ENCODE measurements at places on chromosomes 6 and 20.
A peak's percentile ranks its signal among the peaks of the same experiment; 100 is the strongest.

DNA sequence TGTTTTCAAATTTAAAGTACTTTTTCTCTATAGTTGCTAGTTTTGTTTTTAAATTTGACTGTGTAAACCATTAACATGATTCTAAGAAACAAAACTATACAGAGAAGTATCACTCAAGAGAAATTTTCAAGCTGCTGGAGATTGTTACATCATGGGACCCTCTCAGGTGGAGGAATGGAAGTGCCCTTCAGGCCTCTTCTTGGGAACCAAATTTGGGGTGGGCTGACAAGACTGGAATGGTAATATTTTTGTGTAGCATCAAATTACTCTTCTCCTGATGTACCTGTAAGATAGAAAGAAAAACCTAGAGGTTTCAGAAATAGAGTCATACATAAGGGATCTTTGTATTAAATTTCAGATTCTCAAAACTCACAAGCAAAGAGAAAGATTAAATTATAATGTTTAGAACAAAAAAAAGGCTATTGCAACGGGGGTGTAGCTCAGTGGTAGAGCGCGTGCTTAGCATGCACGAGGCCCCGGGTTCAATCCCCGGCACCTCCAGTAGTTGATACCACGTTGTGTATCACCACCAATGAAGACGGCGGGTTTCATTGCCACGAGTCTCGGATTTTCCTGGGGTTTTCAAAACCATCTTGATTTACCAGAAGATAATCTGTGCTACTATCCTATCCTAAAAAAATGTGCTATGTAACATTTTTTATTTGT, 193.7 kb downstream of the GPX5 start:
- no peak for DNase-seq

DNA sequence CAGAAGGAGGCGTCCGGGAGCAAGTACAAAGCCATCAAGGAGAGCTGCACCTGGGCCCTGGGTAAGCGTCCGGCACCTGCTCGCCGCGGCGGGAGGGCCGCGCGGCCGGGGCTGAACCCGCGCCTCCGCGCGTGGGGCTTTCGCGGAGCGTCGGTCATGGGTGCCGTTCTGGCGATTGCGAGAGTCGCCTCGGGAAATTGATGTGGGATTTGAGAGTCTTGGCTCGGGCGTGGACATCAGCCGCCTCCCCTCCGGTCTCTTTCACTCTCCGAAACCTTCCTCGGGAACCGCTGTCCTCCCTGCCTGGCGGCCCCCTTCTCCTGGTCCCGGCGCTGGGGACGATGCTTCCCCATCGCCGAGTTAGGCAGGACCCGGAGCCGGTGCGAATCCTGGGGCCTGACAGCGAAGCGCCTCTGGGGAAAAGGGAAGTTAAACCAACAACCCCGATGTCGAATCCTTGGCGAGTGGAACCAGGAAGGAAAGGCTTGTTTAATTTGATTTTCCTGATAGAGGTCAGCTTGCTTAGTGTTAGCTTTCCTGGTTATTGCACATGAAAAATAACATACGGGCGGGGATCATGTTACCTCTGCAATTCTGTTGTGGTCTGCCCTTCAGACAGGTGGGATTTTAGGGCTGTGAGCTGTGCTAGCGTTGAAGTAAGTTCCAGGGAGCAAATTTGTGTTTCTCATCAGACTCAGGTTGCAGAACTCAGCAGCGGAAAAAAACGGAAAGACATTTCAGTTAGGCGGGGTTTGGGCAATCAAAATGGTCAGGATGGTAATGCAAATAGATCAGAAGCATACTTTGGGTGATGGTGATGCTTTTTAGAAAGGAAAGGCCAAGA, 594 bp downstream of the ARFGEF3 start:
- peak; percentile 16 for DNase-seq

- DNase-seq, result no peak
Observed at GRCh38 chr20:1274485-1275311, 8.6 kb downstream of the SNPH start.

DNA sequence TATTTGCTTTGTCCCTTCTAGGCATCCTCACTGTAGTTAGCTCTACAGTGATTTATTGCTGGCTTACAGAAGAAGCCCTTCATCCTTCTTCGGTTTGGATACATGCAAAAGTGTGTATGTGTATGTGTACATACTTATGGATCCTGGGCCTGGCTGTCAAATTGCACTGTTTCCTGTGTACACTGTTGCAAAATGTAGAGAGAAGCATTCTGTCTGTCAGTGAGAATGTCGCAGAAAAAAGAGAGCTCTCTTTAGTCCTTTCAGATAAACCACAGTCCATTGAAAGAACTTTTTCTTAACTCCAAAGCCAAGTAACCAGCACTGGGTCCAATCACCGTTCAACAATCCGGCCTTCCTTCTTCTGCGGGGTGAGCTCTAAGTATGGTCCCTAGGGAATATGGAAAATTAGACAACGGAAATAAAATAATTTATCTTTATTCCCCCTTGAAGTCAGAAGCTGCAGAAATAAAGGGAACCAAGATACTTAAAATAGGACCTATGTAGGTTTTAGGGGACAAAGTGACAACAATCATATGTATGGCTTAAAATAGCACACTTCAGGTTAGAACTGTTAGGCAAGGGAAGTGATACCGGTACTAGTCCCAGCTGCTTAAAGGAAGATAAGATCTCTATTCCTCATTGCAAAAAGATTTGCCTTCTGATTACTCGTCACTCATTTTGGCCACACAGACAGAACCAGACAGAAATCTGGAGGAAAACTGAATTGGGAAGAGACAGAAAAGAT, 107.0 kb downstream of the CD83 start:
- DNase-seq, result no peak

DNA sequence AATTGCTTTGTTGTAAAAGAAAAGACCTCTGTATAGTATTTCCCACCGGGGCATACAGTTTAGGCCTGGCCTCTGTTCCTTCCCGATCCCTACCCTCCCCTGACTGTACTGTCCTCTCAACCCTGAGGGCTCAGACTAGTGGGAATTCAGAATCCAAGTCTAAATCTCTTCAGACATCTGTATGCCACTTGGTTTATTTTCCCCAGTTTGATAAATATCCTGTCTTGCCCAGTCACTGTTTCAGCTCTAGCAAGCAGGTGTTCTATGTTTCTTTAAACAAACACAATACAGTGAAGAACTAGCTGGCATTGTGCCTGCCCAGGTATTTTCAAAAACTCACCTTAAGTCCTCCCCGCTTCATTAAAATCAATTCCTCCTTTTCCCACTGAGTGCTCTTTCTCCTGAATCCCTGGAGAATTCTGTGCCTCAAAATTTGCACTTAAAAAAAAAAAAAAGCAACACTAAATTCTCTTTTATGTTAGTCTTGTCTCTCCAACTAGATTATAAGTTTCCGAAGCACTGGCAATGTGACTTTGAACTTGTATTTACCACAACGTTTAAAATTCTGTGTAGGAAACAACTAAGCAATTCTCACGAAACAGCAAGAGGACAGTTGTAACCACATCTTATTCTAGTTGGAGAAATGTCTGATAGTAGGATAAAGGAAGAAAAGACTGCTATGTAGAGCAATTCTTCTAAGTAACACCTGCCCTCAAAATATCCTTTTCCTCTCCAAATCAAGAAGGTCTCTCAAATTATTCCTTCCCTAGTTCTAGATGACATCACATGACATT, 112.0 kb upstream of the CARMIL1 start:
- no peak for DNase-seq

- DNase-seq, result no peak
Observed at GRCh38 chr6:75098709-75099108, 107.1 kb downstream of the COL12A1 start.

GRCh38 chr6:151320140-151320539, 71.2 kb downstream of the ZBTB2 start:
- no peak for DNase-seq

DNA sequence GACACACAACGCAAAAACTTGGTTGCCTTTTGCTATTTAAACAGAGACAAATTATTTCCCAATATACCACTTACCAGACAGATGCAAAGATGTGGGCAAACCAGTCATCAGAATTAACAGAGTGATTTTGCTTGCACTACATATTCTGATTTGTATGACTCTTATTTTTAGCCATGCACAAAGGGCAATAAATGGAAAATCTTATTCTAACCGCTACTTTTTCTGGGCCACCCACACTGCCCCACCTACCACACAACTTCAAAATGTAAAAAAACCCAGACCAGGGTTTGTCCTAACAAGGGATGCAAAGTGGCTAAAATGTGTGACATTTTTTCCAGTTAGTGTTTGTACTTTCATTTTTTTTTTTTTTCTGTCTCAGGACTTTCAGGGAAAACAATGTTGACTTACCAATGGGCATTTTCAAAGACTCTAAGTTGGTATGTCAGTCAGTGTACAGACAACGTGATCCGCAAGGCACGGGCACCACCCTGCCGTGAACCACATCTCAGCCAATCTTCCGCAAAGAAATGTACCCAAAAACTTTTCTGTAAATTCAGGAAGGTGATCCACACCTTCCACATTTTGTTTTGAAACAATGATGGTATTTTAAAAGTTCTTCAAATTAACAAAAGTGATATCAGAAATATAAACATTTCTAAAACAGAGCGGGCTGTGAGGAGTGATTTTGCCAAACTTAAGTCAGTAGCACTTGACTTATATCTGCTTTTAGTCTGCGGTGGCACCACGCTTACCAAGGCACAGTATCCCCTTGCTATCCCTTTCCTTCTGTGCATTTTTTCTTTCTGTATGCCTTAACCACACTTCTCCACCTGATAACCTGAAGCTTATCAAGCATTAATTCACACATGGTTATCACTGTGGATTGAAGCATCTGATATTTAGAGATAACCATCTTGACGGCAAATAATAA, 185.6 kb downstream of the GJA10 start:
- DNase-seq, result no peak

- no peak for DNase-seq
Observed at GRCh38 chr20:18856873-18857272, 43.3 kb downstream of the SCP2D1 start.

- DNase-seq, result no peak
Observed at GRCh38 chr20:41786158-41786557, 168.0 kb upstream of the CHD6 start.

DNA sequence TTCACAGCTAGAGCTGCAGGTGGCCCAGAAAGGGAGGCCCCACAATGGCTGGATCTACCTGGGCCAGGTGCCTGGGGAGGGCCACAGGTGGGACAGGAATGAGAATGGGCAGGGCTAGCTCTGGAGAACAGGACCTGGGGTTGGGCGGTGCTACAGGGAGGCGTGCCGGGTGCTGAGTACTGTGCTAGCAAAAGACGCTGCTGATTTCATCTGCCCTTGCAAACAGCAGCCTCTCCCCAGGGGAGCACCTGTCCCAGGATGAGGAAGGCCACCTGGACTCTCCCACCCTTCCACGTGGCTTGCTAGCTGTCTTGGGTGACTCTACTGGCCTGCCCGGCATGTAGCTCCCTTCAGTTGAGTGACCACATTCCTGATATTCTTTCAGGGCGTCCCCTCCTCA, 6.6 kb upstream of the YTHDF1 start:
- DNase-seq, result no peak

GRCh38 chr20:9223296-9223695, 154.4 kb downstream of the PLCB4 start:
- no peak for DNase-seq

DNA sequence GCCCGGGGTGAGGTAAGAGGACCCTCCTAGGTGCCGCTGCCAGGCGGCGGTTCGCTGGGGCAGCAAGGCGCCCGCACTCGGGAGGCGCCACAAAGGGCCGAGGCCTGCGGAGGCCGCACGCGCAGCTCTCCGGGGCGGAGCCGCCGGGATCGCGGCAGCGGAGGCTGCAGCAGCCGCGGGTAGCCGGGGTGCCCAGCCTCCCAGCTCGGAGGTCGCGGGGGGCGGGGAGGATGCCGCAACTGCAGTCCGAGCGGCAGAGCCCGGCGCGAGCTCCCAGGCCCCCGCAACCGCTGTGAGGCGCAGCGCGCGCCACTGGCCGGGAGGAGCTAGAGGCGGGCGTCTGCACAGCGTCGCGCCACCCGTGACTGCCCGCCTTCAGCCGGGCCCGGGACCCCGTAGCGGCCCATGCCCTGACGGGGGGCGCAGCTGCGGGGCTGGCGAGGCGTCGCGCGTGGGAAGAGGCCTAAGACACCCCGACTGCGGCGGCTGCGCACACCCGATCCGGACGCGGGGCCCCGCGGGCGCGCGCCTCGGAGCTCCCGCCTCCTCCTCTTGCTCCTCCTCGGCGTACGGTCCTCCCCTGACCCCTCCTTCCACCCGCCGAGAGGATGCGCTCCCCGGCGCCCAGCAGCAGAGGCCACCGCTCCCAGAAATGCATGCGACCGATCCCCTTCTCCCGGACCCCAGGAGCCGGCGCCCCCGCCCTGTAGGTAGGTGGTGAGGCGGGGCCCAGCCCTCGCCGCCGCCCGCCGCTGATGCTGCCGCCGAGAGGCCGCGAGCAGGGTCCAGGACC, at the start of gene NCOA7:
NCOA7 (plus strand) TSS at position 603 of the 793 bp plus-strand sequence. CDS start 24,395 bp downstream, outside the sequence.
- DNase-seq, result peak; percentile 83

DNA sequence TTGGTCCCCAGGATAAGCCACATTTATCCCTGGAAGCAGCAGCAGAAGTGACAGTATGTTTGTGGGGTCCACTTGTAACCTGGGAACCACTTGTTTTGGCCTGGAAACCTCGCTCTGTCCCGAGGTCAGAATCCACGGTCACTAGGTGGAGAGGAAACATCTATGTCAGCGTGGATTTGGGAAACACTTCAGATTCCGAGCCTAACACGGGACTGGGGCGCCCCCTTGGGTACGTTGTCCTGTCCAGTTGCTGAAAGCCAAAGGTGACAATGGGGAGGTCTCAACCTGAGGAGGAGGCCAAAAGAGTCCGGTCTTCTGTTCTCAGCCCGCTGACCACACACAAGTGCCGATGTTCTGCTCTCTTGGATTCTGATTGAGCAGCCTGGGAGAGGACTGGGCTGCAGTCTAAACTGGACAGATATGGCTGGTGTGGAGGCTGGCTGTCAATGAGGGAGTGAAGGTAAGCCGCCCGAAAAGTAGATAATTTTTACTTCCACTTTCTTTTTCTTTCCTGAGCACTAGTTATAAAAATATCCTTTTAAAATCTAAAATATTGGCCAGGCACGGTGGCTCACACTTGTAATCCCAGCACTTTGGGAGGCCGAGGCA, 4.9 kb upstream of the ZFP57 start:
- DNase-seq, result no peak

DNA sequence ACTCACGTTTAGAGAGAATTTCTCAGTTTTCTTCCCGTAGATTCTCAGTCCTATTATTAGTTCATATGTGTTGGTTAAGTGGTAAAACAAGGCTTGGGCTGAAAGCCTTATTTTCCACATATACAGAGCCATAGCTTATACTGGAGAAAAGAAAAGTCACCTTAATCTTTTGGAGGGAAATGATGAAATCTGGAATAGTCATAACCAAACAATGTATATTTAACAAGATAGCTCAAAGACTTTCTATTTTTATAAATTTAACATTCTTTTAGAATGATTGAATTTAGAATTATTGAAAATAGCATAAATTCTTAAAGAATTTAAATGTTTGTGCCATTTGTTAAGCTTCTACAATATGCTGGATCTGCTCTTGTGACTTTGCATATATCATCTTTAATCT, 85.8 kb downstream of the CDKAL1 start:
- DNase-seq, result no peak

GRCh38 chr6:90169374-90169773, 127.3 kb downstream of the BACH2 start:
- no peak for DNase-seq

GRCh38 chr6:38688579-38689087, 14.3 kb downstream of the GLO1 start:
- DNase-seq, result no peak

- DNase-seq, result no peak
Observed at GRCh38 chr6:75830959-75831885, 82.2 kb downstream of the MYO6 start.

GRCh38 chr20:18639501-18639979, 51.7 kb downstream of the DTD1 start:
- no peak for DNase-seq

Measured in renal pelvis (tissue), 12 donors.